ENCODE measurements at places on chromosomes 6 and 20.

DNA sequence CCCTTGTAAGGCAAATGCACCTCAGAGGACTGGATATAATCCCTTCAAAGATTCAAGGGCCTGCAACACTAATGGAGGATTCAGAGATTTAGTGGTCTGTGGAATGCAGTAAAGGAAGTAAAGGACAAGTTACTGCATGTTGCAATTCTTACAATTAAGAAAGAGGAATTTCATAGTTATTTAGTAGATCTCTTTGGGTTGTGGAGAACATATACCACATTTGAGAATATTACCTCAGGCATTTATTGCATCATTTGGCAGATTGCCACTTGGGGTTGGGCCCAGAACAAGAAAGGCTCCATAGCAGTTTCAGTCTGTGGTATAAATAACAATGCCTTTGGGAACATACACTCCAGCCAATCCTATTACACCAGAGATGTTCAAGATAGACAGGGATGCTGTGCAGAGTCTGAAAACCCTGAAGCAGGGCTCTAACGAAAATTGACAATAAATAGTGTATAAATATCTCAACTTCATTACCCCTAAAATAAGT lies 20.9 kb upstream of the EPM2A start:
- no peak for DNase-seq

DNA sequence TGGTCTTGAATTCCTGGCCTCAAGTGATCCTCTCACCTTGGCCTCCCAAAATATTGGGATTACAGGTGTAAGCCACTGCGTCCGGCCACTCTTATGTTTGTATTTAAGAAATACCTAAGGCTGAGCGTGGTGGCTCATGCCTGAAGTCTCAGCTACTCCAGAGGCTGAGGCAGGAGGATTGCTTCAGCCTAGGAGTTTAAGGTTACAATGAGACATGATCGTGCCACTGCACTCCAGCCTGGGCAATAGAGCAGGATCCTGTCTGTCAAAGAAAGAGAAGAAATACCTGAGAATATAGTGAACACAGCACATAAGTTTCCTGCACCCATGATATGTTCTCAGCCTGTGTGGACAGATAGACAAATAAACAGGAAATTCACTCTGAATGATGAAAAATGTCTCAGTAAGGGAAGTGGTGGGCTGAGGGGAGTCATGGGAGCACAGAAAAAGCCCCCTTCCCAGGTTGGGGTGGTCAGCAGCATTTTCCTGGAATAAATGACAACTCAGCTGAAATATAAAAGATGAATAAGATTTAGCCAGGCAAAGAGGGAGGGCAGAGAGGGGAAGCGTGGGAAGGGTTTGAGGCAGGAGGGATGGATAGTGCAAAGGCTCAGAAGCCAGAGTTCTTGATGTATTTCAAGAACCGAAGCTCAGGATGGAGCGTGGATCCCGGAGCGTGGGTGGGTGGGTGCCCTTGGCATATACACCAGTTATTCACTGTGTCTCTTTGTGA lies 13.8 kb upstream of the MMP9 start:
- DNase-seq, result no peak

GRCh38 chr6:97175806-97176205 lies 107.2 kb downstream of the MMS22L start:
- no peak for DNase-seq

DNA sequence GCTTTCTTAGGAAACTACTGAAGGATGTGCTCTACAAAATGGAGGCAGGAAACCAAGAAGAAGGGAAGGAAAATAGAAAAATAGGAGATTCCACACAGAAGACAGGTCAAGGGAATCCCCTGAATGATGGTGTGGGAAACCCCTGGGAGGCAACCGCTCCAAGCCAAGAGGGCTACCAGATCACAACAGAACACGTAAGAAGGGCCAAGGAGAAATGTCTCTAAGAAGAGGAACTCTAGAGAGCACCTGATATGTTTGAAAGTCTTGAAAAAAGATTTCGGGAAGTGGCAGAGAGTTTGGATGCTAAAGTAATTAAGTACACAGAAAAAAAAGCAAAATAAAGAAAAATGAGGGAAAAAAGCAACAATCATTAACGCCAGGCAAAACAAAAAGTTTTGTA lies 7.1 kb downstream of the KIF13A start:
- no peak for DNase-seq

GRCh38 chr6:161435748-161436070 lies 161.8 kb upstream of the AGPAT4 start:
- DNase-seq, result no peak

- no peak for DNase-seq
These were observed 36.7 kb downstream of the MAN1A1 start for GRCh38 chr6:119312875-119313338.

DNA sequence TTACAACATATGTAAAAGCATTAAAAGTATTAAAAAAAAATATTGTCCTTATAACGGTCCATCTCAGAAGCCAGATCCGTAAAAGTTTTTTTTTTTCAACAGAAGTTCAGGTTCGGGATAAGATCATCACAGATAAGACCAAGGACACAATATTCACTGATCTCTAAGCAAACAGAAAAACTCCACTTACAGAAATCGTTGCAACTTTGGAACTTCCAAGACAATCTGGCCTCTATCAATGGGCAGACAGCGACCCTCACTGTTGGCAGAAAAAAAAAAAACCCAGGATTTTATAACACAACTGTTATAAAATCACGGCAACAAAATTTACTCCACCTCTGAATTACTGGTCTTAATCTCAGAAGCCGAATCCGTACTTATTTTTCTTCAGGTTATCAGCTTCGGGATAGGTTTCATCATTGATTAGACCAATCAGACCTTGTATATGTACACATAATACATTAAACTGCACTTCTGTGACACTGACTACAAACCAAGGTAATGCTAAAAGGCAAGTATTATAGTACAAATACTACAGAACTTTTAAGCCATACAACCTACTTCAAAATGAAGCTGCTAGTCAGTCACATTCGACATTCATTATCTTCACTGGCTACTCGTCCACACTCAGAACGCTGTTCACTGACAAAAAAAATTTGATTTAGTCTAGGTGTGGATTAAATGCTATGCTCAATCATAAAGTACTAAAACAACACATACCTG lies 34.7 kb upstream of the SYNCRIP start:
- no peak for DNase-seq

DNA sequence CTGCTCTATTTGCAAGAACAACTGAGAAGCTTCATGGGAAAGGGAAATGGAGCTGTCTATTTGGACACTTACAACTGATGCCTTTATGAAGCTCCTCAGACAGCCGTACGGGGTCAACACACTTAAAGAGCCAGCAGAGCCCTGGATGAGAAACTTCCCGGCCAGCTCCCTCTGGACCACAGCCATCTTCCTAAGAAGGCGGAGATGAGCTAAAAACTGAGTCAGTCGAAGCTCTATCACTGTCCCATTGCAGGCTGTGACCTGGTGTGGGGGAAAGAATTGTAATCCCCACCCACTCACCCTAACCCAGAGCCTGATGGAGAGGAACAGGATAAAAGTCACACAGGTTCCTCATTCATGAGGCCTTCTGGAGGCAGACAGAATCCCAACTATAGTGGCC lies 360.4 kb upstream of the JARID2 start:
- no peak for DNase-seq

DNA sequence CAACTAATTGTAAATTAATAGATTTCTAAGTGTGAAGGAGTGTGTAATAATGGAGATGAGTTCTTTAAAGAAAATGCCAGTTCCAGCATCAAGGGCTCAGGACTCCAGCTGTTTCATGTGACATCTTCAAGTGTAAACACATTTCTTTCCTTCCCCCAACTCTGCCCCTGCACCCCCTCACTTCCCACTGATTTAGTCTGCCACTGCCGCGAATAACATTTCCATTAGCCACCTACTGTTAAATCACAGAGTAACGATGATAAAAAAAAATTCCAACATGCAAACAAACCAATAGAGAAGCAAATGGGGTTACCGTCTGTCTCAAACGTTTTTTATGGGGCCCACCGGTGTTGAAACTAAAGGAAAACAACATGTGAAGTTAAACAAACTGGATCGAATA lies 414.3 kb downstream of the SAMD5 start:
- DNase-seq, result no peak

All from stimulated activated CD8-positive, alpha-beta memory T cell treated with anti-CD3 and anti-CD28 coated beads, Interleukin-7, amount 100 ng/mL, for 24 hours (primary cell).